ENCODE measurements at places on chromosomes 6 and 20.

DNA sequence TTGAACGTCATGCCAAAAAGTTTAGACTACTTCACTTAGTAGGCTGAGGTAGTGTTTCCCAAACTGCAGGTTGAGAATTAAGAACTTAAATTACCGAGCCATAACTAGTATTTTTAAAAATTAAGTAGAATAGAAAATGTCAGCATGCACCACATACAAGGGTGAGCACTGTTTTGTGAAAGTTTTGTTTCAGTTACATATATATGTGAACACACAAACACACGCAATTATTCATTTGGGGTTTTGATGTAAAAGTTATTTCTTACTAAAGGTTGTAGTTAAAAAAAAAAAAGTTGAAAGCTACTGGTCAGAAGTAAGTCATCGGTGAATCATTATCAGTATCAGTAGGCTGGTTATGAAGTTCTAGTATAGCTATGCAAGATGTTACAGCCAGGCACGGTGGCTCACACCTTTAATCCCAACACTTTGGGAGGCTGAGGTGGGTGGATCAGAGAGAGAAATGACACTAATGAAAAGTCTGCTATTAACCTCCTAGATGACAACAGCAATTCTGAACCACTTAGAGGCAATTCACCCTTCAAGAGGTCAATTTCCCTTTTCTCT lies 24.1 kb downstream of the FASTKD5 start:
- DNase-seq: no peak

- DNase-seq: no peak
Observed at GRCh38 chr6:131199568-131200272, 64.5 kb downstream of the AKAP7 start.

DNA sequence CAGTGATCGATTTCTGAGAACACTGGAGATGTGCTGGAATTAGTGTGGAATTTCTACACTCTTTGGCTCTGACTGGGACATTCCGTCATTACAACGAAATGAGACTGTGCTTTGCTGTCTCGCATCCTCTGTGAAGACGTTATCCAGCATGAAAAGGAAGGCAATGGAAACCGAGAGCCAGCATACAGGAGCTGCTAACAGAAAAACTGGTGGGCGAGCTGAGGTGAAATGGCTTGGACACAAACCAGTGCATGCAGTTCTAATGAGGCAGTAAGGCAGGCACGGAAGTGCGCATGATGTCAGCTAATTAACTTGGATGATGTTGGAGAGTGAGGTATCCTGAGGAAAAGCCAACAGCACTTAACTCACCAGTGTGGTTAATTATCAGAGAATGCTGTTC lies 202.8 kb upstream of the AGPAT4 start:
- DNase-seq: no peak

- no peak for DNase-seq
Observed at GRCh38 chr20:53023732-53024520, 51.8 kb downstream of the TSHZ2 start.

DNA sequence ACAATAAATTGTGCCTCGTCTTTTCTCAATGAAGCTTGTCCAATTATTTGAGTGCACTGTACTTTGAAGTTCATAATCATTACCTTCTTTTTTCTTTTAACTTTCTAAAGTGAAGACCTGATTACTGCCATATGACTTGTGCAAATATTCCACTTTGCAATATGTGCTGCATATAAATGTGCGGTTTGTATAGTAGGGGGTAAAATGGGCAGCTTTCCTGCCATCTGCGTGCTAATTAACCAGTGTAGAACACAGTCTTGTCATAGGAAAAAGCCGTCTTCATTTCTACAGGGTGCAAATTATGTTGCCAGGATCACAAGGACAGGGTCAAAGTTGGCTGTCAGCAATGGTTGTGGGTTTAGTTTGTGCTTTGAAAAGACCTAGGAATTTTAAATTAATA lies 397.0 kb downstream of the NKAIN2 start:
- DNase-seq: no peak

DNA sequence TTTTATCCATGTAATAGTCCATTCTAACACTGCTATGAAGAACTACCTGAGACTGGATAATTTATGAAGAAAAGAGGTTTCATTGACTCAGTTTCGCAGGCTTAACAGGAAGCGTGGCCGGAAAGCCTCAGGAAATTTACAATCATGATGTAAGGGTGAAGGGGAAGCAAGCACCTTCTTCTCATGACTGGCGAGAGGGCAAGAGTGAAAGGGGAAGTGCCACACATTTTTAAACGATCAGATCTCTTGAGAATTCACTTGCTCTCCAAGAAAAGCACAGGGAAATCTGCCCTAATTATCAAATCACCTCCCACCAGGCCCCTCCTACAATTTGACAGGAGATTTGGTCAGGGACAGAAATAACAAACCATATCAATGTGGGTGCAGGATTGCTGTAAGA lies 859.7 kb downstream of the EPHA7 start:
- no peak for DNase-seq

DNA sequence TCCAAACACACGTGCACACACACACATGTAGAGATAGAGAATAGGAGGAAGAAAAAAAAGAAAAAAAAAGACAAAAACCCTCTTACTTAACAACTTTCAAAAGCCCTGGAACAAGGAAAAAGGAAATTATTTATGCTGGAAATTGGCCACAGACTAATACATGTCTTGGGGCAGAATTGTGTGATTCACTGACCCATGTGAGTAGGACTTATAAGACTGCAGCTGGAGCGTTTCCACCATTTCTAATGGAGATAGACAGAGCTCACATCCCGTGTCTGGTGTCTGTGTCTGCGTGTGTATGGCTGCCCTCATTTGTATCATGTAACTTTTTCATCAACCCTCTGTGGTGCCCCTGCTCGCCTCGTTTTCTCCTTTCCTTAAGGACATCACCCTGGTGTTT lies 99.8 kb upstream of the PDE10A start:
- DNase-seq: no peak

Data from esophagus squamous epithelium (tissue), 5 donors.